ENCODE measurements at places on chromosomes 5 and 9. TPM values are rescaled to one million over a fixed set of nuclear protein-coding genes. Genes with fewer than 3 reads are reported as not detected.

GRCh38 chr9:136484153-136485048 lies 1.6 kb upstream of the SEC16A start:
- peak; percentile 14 for DNase-seq

DNA sequence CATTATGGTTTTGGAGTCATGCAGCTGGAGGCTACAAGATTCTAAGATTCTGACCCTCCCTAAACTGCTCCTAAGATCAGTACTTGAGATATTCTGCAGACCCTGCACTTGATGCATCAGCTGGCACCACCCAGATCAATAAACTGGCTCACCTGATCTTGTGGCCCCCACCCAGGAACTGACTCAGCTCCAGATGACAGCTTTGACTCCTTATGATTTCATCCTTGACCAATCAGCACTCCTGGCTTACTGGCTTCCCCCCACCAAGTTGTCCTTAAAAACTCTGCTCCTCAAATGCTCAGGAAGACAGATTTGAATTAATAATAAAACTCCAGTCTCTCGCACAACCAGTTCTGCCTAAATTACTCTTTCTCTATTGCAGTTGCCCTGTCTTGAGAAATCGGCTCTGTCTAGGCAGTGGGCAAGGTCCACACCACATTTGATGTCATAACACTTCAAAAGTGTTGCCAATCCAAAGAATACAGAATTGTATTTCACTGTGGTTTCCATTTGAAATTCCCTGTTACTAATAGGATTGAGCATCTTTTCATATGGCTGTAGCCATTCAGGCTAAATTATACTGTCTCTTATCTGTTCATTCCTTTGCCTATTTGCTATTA lies 14.8 kb upstream of the SLC30A5 start:
- DNase-seq, result no peak

GRCh38 chr5:32061236-32061635 lies 112.9 kb downstream of the GOLPH3 start:
- DNase-seq, result no peak

DNA sequence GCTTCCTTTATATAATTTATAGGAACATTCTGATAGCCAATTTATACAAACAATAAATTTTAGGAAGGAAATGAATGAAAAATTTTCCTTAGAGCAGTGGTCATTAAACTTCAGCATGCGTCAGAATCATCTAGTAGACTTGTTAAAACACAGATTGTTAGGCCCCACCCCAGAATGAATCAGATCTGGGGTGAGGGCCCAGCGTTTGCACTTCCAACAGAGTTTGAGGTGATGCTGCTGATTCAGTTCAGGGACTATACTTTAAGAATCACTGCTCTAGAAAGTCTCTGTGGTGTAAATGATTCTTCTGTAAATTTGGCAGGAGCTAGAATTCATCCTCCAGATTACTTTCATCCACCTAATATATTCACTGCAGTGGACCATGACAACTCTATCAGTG lies 80.4 kb downstream of the SLC12A2 start:
- DNase-seq, result no peak

The WNK2 gene
- 10.4 TPM for total RNA-seq

GRCh38 chr5:156407251-156407650 lies 80.3 kb downstream of the SGCD start:
- DNase-seq, result no peak

The SMU1 gene
- total RNA-seq, result 31.1 TPM

The CRB2 gene
- total RNA-seq, result 0.72 TPM

The CTSV gene
- 6.7 TPM for total RNA-seq

DNA sequence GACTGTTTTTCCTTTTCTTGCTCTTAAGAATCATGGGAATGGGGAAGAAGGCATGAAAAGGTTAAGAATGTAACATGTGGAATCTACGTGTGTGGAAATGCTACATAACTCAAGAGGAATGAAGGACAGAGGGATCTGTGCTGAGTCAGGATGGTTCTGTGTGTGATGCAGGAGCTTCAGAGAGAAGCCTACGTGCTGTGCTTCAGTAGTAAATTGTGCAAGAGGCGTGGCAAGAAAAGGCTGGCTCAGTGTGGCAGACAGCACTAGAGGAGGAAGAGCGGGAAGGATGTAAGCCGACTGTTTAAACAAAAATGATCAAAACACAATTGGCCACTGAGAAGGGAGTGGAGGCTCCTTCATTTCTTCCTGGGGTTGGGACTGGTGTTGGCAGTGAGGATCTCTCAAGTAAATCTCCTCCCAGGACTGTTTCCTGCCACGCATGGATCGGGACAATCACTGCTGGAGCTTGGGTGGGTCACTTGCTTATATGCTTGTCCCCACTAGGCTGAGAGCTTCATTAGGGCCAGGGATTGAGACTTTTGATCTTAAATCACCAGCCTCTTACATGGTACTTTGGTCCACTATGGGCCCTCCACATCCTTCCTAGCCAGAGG lies 59.4 kb upstream of the BASP1 start:
- peak; percentile 94 for DNase-seq

The TXNDC8 gene
- 5.1 TPM for total RNA-seq

DNA sequence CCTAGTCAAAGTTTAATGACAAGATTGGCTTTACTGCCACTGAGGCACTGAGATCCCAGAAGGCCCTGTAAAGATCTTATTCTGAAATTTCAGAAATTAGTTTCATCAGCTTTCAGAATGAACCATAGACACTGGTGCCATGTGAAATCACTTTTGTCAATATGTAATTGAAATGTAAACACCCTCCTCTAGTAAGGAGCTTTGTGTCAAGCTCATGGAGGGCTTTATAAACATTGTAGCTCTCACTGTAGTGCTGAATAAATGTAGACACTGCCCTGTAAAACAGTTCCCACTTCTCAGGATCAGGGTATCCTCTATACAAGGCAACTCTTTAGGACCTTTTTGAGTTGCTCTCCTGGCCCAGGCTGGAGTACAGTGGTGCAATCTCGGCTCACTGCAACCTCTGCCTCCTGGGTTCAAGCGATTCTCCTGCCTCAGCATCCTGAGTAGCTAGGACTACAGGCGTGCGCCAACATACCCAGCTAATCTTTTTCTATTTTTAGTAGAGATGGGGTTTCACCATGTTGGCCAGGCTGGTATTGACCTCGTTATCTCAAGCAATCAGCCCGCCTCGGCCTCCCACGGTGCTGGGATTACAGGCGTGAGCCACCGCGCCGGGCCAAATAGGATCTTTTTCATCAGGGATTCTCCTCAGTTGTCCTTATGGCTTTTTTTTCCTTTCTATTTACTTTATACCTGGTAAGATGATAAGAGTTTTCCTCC lies 1823.9 kb upstream of the CDH9 start:
- no peak for DNase-seq

DNA sequence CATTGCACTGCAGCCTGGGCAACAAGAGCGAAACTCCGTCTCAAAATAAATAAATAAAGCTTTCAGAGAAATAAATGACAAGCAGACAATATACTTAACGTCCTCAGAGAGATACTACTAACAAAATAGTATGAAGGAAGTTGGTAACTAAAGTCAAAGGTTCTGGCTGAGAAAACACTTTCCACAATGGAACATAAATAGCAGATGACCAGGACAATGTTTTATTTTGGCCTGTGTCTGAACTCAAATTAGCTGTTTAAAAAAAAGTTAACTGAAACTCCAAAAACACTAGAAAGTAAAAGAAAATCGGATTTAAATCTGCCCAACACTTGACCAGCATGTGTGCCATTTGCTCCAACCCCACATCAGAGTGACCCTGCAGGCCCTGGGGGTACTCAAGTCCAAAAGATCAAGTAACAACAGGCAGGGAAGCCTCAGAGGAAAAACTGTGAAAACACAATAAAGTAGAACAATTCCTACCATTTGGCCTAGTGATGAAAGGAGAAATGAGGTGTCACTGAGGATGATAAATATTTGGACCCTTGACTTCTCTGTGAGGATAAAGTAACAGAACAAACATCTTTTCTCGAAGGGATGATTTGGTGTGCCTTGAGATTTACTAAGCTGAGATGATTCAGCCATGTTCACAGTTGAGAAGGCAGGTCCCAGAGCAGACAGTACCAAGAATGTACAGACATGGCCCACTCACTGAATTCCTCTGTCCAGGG lies 47.7 kb downstream of the LHFPL2 start:
- DNase-seq, result no peak

The PCDHA7 gene
- 3.9 TPM for total RNA-seq

The PDZD2 gene
- 5.5 TPM for total RNA-seq

Measured in umbilical cord (tissue), 2 donors.